Hematopoietic multipotent progenitor cell treated with erythropoietin and hydrocortisone succinate and interleukin-3 and kit ligand, for 4 days (in vitro differentiated cells): ENCODE measurements at places on chromosomes 2 and 18.

- DNase-seq: no peak
Measured at GRCh38 chr18:4445902-4446301, 9.2 kb downstream of the DLGAP1 start.

DNA sequence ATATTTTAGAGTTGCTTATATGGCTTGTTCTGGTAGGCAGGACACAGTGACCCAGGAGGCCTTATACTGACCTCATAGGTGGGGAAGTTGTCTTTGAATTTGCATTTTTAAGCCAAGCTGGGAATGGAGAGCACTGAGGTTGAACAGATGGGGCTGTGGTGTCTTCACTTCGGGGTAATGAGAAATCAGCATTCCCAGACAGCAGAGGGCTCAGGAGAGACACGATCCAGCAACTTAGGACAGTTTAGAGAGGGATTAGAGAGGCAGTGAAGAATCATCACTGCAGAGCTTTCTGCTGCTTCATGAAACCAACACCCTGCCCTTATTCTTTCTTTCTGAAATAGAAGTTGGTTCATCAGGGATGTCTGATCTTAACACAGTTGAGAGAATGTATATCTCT, 202.4 kb downstream of the TDRD15 start:
- DNase-seq: no peak

GRCh38 chr2:109511168-109511567, 102.6 kb downstream of the SEPTIN10 start:
- no peak for DNase-seq

GRCh38 chr2:62391696-62392095, 114.3 kb downstream of the TMEM17 start:
- DNase-seq: no peak

DNA sequence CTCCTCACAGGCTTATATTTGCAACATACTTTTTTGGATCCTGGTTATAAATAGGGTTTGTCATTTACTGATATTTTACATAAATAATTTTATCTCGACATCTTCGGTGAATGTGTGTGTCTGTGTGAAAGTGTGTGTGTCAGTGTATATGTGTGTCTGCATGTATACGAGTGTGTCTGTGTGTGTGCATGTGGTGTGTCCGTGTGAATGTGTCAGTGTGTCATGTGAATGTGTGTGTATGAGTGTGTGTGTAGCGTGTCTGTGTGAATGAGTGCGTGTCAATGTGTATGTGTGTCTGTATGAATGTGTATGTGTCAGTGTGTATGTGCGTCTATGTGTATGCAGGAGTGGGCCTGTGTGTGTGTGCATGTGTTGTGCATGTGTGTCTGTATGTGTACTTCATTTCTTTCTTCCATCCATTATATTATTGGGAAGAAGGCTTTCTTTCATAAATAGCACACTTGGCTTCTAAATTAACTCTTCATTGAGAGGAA, 161.6 kb downstream of the ST6GAL2 start:
- DNase-seq: no peak

- no peak for DNase-seq
Measured at GRCh38 chr2:113182471-113183260, 8.9 kb downstream of the PSD4 start.

GRCh38 chr18:524466-524865, 24.0 kb upstream of the COLEC12 start:
- DNase-seq: no peak

DNA sequence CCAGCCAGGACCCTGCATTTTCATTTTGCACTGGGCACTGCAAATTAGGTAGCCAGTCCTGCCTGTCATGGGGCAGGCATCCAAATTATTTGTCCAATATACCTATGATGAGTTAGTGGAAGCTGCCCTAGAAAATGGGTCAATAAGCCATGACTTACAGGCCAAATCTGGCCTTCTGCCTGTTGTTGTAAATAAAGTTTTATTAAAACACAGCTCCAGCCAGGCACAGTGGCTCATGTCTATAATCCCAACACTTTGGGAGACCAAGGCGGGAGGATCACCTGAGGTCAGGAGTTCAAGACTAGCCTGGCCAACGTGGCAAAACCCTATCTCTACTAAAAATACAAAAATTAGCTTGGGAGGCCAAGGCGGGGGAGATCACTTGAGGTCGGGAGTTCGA, 8.3 kb downstream of the AP1S3 start:
- DNase-seq: no peak

DNA sequence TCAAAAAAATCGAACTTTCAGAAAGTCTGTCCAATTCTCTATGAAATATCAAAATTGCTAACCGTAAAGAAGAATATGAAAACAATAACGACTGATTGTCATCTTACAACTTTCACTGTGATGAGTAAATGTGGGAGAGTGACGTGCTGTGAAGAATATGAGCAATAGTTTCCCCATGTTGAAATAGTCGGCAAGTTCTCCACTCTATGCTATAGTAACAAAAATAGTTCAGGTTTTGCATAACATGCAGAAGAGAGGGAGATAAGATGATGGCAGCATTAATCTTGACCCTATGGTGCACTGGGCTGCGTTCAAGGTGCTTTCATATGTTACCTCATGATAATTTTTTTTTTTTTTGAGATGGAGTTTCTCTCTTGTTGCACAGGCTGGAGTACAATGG, 196.8 kb upstream of the CYRIA start:
- no peak for DNase-seq

GRCh38 chr2:57891086-57891712, 155.4 kb upstream of the VRK2 start:
- DNase-seq: no peak

DNA sequence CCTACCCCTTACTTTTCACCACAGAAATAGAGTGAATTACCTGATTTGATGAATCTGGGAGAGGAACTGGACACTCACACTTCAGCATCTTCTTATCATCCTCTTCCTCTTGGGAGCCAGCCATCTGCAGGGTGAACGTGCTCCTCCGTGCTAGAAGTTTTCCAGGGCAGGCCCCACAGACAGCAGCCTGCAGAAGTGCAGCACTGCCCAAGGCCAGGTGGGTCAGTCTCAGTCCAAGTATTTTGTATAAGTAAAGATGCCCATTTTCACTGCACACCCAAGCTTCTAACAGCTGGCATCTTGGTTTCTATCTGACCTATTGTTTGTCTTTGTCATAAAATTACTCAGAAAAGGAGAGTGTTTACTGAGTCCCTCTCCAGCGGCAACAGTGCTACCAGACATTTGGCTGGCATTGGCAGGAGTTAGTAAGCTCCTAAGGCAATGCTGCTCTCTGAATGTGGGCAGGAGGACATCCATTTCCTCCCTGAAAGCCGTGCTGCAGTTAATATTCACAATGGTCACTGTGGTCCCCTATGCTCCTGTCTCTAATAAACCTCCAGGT, 222.6 kb upstream of the CTAGE1 start:
- DNase-seq: no peak

GRCh38 chr2:133635131-133635530, 66.9 kb upstream of the NCKAP5 start:
- DNase-seq: no peak

GRCh38 chr18:76450452-76451395, 44.3 kb downstream of the ZNF516 start:
- peak; percentile 87 for DNase-seq

- no peak for DNase-seq
Measured at GRCh38 chr2:19866771-19867170, 35.0 kb downstream of the TTC32 start.

DNA sequence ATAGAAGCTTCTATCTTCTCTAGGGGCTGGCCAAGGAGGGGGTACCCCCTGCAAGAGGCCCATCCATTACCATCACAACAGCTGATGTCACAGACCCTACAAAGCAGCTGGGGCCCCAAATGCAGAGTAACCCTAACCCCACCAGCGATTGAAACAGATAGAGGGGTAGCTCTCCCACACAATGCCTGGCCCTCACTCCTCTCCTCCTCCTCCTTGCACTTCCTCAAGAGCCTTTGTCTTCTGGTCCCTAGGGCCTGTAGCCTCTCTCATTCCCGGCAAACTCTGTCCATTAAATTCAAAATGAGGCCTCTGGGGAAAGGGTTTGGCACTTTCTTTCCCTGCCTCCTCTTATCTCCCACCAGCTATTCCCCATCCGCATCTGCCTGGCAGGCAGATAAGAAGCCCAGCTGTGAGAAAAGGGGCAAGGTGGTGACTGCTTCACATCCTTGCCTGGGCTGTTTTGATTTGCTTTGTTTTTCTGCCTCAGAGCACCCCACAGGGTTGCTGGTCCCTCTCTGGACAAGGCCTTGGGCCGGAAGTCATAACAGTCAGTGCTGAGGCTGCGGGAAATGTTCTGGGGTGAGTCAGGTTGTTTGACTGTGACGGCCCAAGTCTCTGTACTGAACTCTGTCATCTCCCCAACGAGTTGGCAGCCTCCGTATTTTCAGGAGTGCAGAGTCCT, 26.1 kb upstream of the CYP26B1 start:
- peak; percentile 4 for DNase-seq

DNA sequence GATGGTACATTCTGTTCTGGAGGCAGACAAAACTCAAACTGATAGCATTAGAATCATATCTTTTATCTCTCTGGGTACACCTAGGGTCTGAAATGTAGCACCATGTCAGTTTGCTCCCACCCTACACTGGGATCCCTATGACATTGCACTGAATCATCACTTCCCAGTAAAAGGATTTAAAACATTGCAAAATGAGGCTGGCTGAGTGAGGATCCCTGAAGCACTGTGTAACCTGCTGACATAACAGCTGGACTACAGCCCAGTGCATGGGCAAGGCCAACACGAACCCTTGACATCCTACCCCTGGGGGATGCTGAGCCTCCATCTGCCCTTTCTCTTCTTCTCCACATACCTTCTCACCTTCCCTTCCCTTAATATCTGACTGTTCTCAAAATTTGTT, 253.2 kb downstream of the TTC32 start:
- no peak for DNase-seq

DNA sequence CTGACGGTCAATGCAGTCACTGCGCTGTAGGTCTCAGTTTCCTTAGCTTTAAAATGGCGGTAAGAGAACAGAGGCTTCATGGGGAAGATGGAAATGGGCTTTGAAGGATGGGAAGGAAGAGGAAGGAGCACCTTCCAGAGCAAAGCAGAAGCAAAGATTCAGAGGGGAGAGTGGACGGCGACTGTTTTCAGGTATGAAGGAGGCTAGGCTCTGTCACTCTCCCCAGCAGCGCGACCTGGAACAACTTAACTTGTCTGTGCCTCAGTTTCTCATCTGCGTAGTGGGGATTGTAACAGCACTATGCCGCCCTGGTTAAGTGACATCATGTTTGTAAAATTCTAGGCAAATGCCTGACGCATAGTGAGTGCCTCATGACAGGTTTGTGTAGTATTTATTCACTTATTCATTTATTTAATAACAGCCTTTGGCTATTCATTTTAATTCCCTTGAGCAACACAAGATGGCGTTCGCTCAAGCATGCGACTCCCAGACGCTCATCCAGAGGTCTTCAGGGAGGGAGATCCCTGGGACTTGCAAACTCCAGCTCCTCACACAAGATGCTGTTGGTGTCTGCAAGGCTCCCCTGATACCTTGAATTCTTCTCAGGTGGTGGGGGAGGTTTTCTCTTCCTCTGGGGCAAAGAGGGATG, 336.3 kb downstream of the DYSF start:
- peak; percentile 8 for DNase-seq

DNA sequence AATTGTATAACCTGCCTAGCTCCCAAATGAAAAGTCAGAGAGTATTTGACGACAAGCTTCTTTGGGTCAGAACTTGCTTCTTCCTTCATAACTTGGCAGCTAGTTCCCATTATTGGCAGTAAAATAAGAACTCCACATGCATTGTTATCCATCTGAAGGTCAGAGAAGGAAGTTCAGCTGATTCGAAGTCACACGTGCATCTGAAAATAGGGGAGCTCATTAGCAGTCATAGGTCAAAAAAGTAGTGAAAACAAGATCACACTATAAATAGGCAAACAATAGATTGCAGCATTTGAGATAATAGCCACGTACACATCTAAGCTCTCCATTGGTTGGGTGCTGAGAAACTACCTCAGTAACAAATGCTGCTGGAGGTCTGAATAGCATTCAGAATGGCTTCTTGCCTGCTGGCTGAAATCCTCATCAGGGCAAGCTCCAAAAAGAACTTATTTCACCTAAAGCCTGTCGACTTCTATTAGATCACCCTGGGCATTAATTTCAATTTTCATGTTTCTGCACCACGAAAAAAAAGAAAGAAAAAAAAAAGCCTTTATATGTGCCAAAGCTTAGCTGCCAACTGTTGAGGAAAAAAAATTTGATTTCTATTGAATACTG, 1492.9 kb upstream of the CELF4 start:
- DNase-seq: no peak

GRCh38 chr18:77001041-77001440, 131.5 kb downstream of the MBP start:
- no peak for DNase-seq

- DNase-seq: no peak
Measured at GRCh38 chr2:239630618-239631286, 229.9 kb upstream of the HDAC4 start.
